Nephron progenitor cell (in vitro differentiated cells): ENCODE measurements at places on chromosomes 16 and 17.

DNA sequence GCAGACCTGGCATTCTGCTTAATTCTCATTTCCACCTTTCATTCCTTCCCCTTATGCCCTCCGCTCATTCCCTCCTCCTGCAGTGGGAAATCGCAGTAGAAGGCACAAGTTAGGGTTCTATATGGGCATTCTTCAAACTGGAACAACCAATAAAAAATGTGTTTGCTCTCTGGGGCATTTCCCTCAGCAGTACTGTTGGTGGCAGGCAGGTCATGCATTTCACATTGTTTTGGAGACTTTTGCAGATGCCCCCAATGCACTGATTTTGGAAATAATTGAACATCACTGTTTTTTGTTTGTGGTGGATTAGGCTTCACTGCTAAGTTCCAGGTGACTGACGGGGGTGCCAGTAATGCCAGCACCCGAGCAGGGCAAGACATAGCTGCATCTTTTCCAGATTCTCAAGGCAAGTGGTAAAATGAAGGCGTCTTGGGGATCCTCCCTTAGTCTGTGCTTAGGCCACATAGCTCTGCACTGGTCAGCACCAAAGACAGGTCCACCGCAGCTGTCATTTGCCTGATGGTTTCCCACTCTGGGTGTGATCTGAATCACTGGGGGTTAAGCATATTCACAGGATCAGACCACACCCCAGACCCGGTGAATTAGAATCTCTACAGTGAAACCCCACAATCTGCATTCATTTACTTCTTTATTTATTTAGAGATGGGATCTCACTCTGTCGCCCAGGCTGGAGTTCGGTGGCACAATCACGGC is 304.5 kb downstream of the CPPED1 start:
- DNase-seq, result no peak

DNA sequence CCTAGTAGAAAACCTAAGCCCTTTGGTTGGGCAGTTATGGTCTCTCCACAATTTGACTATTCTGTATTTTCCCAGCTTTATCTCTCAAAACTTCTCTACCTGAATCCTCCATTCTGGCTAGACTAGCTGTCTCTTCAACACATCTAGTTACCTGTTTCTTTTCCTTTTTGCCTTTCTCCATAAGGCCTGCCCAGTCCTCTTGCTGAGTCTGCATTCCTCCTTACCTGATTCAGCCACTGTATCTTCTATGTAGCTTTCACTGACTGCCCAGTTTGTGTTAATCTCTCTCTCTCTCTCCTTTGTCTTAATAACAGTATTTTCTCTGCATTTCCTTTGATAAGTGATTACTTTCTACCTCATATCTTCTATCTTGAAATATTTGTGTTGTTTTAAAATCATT is 2.1 kb upstream of the EVI2A start:
- DNase-seq, result no peak

- DNase-seq, result no peak
These were observed 2.2 kb downstream of the MLYCD start for GRCh38 chr16:83901101-83901500.

- DNase-seq, result peak; percentile 91
These were observed at the start of gene KCNJ2 for GRCh38 chr17:70168977-70169708. KCNJ2 (plus strand) TSS chr17:70169532; CDS start chr17:70175040, 5,508 bp downstream.

GRCh38 chr16:8194794-8195193 is 395.5 kb downstream of the TMEM114 start:
- DNase-seq, result peak; percentile 48

DNA sequence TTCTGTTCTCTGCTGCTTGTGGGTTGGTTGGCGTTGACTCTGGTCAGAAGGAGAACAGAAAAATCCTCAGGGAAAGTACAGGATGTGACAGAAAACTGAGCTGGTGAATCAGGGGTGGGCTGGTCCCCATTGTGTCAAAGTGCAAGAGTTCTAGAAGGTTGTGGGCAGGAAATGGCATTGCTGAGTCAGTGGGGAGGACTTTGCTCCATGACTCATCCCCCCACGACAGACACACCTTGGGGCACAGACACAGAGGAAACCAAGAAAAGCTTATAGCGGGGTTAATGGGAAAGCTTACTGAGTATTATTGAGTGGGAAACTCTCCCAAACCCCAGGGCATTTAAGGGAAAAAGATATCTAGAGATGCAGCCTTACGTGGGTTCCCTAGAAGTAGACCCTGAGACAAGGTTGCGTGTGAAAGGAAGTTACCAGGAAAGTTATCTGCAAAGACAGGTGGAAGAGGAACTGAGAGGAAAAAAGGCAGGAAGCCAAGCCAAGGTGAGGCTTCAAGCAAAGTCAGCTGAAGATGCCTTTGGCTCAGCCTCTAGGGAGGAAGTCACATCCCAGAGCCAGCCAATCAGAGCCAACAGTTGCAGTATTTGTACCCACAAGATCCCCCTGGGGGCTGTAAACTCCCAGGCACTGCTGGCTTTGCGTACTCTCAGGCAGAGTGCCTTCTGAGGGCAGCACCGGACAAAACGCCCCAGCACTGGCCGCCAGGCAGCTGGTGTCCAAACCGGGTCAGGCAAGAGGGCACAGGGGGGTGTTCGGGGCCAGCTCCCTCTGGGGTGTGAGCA is 86.4 kb downstream of the FOXL1 start:
- no peak for DNase-seq

DNA sequence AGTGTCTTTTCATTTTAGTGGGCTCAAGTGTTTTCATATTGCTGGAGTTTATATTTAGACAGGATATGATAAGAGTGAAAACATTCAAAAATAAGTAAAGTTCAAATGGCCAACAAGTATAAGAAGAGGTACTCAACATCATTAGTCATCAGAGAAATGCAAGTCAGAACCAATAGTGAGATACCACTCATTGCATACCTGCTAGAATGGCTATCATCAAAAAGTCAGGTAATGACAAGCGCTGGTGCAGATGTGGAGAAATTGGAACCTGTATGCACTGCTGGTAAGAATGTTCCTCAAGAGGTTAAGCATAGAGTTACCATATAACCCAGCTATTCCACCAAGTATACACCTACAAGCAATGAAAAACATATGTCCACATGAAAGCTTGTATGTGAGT is 87.8 kb downstream of the WNT3 start:
- no peak for DNase-seq

- no peak for DNase-seq
These were observed 49.0 kb upstream of the ZCCHC14 start for GRCh38 chr16:87541872-87542234.

GRCh38 chr17:75454193-75454592 is 2.2 kb upstream of the TMEM94 start:
- no peak for DNase-seq

DNA sequence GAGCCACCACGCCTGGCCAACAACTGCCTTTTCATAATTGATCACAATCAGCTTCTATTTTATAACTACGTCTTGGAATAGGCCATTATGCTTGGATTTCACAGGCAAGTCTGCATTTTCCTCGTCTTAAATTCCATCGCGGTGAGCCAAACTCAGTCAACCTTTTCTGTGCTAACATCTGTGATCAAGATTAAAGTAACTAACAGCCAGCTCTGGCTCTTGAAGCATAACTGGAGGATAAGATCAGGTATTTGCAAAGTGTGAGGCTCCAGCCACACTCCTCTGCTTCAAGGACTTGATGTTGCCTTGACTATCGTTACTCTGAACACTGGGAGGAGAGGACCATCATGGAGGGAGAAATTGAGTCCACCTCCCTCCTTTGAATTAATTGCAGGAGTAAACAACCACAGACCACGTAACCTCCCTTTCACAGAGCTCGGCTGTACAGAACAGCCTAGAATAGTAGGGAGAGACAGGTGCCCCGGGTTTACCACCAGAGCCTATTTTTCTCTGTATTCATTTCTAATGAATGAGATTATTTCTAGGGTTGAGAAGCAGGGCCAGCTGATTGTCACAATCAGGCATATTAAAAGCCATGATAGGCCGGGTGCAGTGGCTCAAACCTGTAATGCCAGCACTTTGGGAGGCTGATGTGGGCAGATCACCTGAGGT is 143.0 kb downstream of the XYLT1 start:
- no peak for DNase-seq

DNA sequence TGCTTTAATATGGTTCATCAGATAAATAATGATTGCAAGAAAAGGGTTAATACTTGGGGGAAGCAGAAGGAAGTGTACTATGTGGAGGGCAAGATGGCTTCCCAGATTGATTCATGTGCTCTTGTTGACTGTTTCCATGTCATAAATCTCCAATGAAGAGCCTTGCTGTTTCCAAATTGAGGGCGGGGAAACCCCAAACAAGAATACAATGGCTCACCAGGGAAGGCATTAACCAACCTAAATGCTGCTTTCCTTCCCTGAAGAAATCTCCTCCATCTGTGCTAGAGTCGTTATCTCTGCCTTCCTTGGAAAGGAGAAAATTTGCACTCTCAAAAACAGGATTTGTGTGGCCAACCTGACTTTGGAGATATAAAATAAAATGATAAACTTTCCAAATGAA is 28.0 kb upstream of the CDH13 start:
- DNase-seq, result no peak

GRCh38 chr16:58461640-58462039 is 38.3 kb upstream of the NDRG4 start:
- DNase-seq, result no peak

DNA sequence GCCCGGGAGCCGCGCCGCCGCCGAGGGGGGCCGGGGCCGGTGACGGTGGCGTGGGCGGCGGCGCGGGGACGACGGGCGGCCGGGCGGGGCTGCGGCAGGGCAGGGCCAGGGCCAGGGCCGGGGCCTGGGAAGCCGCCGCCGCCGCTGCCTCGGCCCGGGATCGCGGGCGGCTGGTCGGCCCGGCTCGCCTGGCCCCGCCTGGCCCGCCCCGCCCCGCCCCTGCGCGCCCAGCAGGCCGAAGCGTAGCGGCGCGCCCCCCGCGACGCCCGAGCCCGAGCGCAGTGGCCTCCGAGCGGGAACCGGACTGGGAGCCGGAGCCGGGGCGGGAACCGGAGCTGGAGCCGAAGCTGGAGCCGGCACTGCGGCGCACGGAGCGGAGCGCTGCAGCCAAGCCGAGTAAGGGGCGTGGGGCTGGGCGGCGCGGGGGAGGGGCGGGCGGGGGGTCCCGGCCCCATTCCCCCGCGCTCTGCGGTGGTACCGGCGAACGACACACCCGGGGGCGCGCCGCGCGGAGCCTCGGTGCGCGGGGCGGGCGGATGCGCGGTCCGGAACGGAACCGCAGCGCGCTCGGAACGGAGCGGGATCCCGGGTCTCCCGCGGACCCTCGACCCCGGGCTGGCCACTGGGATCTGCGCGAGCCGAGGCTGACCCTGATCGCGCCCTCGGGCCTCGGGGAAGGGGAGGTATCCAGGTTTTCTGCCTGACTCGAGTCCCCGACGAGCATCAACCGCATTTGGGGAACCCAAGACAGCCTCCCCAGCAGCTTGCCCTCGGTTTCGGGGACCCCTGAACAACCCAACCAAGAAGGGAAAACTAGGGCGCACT is at the start of gene BEAN1:
BEAN1 (plus strand) TSS at position 260 of the 825 bp plus-strand sequence. CDS start 10,382 bp downstream, outside the sequence.
- DNase-seq, result peak; percentile 73

GRCh38 chr17:62059414-62059813 is 5.7 kb downstream of the MED13 start:
- no peak for DNase-seq

GRCh38 chr17:12282056-12282455 is 261.4 kb downstream of the MAP2K4 start:
- no peak for DNase-seq

DNA sequence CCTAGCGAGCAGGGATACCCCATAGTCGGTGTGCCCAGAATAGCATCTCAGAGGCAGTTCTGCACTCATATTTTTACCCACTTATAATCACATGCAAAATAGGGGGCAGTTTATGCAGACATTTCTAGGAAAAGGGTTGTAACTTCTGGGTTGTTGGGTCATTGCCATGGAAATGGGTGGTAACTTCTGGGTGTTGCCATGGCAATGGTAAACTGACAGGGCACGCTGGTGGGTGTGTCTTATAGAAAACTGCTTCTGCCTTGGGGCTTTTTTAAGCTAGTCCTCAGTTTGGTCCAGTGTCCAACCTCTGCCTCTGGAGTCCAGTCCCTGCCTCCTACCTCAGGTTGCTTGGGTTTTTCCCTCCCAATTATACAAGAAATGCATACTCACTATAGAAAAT is 7.4 kb upstream of the SPAG9 start:
- no peak for DNase-seq

DNA sequence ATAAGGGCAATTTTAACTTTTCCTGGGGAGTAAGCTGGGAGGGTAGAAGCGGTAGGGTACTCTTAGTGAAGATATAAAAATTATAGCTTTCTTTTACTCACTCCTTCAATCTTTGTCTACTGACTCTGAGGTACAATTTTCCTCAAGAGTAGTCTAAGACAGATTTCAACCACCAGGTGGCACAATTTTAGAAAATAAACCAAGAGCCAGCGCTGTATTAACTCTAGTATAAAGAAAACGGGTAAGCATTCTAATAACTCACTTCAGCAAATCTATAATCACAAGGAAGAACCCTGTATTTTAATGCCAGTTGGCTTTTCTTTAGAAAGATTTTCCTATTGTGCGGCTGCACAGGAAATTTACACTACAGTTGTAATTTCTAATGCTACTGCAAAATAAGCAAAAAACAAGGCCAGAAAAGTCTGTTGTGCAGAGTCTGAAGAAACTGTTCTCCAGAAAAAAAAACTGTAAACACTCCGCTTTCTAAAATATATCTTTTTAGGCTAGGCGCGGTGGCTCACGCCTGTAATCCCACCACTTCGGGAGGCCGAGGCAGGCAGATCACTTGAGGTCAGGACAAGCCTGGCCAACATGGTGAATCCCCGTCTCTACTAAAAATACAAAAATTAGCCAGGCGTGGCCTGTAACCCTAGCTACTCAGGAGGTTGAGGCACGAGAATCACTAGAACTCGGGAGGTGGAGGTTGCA is 1.9 kb downstream of the CMC2 start:
- peak; percentile 12 for DNase-seq

DNA sequence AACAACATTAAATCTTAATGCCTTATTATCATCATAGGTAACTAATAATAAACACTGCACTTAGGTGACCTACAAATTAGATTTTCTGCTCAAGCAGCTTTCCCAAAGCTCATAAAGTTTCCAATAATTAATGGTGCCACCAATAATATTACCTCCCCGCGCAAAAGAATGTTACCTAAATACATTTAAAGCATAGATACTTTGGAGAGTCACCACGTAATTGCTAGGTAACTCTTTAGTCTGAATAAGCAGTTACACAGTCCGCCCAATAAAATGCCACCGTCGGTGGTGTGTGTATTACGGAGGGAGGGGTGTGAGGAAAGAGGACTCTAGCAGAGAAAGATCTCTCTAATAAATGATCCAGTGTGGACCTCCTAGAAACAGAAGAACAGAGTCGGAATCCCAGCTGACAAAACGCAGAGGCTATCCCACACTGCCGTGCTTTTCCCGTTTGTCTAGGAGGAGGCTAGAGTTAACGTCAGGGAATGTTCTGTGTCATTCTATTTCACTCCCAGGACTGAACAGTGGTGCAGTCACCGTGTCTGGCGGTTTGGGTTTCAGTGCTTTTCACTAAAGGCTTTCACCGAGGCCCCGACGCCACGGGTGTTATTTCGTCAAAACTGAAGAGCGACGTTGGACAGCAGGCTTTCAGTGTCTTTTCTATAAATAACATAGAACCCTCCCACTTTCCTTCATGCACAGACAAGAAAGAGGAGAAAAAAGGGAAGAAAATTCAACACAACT is 630 bp downstream of the RNFT1 start:
- peak; percentile 38 for DNase-seq
